Right renal cortex interstitium (tissue), 3 donors: ENCODE measurements at places on chromosomes 4 and X. TPM values are rescaled to one million over a fixed set of nuclear protein-coding genes. Genes with fewer than 3 reads are reported as not detected.

The CLCN4 gene
- polyA plus RNA-seq, result 5.0 TPM

The L1CAM gene
- polyA plus RNA-seq, result 50.8 TPM

The OTUD5 gene
- 66.9 TPM for polyA plus RNA-seq

The ZNF732 gene
- 2.4 TPM for polyA plus RNA-seq

The NLGN4X gene
- polyA plus RNA-seq, result 13.7 TPM

The SLC7A11 gene
- polyA plus RNA-seq, result 1.9 TPM

The TCEAL6 gene
- 0.19 TPM for polyA plus RNA-seq

The XAGE1A gene
- not detected for polyA plus RNA-seq

The TLL1 gene
- polyA plus RNA-seq, result 2.4 TPM

The MAGEA6 gene
- polyA plus RNA-seq, result not detected

The TAF7L gene
- polyA plus RNA-seq, result 0.44 TPM
